ENCODE measurements at places on chromosomes 1 and 21. TPM values are rescaled to one million over a fixed set of nuclear protein-coding genes. Genes with fewer than 3 reads are reported as not detected.
A peak's percentile ranks its signal among the peaks of the same experiment; 100 is the strongest.

Gene RPTN
- total RNA-seq, result not detected

- peaks cover 3% of the 10 kb centered on the region for H3K27me3 ChIP-seq
- no peak overlapping the region for H3K27ac ChIP-seq
- DNase-seq, result no peak
Measured at GRCh38 chr1:64535938-64536835, 66.3 kb downstream of the CACHD1 start.

DNA sequence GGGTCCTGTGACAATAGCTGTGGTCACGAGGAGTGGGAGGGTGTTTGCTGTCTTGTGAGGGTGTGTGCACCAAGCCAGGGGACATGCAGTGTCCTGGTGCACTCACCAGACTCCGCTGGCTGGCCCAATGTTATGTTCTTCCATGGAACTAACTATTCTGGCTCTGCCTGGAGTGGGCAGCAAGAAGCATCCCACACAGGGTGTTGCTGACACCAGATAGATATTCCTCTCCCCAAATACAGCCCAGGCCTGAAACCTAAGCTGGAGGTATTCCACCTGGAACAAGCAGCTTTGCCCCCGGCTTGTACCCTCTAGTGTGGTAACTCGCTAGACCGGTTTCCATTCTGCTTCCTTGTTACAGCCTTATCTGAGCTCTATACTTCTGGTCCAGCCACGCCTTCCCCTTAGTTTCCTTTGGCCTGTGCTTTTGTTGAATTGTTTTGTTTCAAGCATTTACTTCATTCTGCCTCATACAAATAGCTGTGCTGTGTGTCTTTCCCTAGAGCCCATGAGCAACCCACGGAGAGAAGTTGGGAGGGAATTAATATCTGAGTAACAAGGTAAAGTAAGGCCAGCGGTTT is 14.7 kb upstream of the LY9 start:
- no peaks in the 10 kb centered on the region for H3K36me3 ChIP-seq
- DNase-seq, result no peak
- peaks cover 2% of the 10 kb centered on the region for H3K27me3 ChIP-seq
- no peak overlapping the region for H3K27ac ChIP-seq

- peaks cover 5% of the 10 kb centered on the region for H3K4me1 ChIP-seq
- no peak for DNase-seq
- peaks cover 11% of the 10 kb centered on the region for H3K36me3 ChIP-seq
- H3K4me3 ChIP-seq, result no peak overlapping the region
Measured at GRCh38 chr1:59657873-59658465, 156.8 kb upstream of the HOOK1 start.

GRCh38 chr21:36494557-36494956 is 14.6 kb upstream of the CLDN14 start:
- H3K4me3 ChIP-seq, result peak overlapping the region; percentile 25
- peaks cover 10% of the 10 kb centered on the region for H3K27me3 ChIP-seq
- H3K4me1 ChIP-seq, result no peaks in the 10 kb centered on the region
- DNase-seq, result no peak
- H3K27ac ChIP-seq, result no peak overlapping the region
